Endodermal cell (in vitro differentiated cells): ENCODE measurements at places on chromosomes 6 and 20.

DNA sequence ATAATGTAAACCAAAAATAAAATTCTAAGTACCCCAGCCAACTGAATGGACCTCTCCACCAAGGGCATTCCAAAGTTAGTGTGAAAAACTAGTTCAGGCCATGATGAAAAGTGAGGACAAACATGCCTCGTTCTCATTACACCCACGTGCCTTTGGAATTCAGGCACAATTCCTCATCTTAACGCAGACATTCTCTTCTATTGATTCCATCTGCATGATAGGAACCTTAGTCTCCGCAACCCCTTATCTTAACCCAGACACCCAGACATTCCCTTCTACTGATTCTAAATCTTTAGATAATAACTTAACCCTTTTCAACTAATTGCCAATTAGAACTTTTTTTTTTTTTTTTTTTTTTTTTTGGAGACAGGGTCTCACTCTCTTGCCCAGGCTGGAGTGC lies 7.6 kb upstream of the SERPINB6 start:
- no peak for DNase-seq

- DNase-seq: no peak
Measured at GRCh38 chr6:83872386-83873118, 13.1 kb downstream of the CYB5R4 start.

GRCh38 chr6:108945681-108946159 lies 97.5 kb downstream of the ARMC2 start:
- peak; percentile 69 for DNase-seq

DNA sequence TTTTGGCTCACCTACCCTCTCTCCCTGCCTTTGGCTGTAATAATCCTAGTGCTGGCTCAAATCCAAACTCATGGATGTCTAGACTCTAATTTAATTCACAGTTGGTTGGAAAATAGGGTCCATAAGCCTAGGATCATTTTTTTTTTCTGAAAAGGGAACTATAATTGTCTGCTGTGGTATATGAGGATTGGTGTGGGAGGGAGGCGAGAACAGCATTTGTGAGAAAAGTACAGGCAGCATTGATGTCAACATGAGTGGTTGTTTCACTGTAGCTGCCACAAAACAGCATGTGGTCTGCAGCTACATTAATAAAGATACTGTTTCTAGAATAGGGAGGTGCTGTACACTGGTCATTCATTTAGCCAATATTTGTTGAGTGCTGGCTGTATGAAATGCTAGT lies 18.6 kb upstream of the POLR1H start:
- DNase-seq: no peak

DNA sequence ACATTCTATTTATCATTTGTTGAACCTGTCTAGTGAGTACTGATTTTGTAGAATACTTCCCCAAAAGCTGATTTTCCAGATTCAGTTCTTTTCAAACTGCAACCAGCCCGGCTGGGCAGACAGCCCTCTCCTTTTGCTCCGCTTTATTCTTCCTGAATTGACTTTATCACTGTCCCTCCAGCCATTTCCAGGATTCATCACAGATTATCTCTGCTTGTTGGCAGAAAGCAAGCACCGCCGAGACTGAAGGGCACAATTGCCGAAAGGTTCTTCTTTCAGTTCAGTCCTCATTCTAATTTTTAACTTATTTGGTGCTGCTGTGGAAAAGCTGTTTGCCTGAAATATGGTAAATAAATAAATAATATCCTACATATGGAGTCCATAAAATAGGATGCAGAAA lies 369.1 kb upstream of the FLRT3 start:
- DNase-seq: no peak

- no peak for DNase-seq
Measured at GRCh38 chr6:122035173-122035572, 364.3 kb upstream of the HSF2 start.

GRCh38 chr6:162151021-162151665 lies 576.4 kb downstream of the PRKN start:
- DNase-seq: no peak

- no peak for DNase-seq
Measured at GRCh38 chr6:46949632-46950280, 28.0 kb upstream of the ADGRF5 start.

- no peak for DNase-seq
Measured at GRCh38 chr6:69881322-69882151, 15.2 kb downstream of the COL19A1 start.

DNA sequence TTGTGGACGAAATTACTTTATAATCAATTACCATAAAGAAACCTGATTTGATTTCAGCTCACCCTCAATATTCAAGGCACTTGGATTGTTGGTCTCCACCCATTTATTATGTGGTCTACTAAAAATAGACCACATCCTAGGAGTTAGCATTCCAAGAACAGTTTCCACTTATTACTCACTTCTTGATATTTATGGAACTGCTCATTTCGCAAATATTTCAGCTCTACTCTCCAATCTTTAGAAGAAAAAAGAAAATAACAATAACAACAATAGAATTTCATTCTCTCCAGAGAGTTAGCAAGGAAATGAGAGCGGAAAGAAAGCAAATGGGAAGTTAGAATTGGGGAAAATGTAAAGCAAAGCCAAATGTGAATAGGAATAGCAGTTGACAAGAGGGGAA lies 26.2 kb upstream of the HDAC2 start:
- no peak for DNase-seq

GRCh38 chr20:8443464-8444072 lies 311.5 kb downstream of the PLCB1 start:
- DNase-seq: peak; percentile 77

GRCh38 chr20:25308671-25309394 lies 60.9 kb downstream of the PYGB start:
- DNase-seq: no peak

GRCh38 chr20:17688965-17689364 lies 6.9 kb upstream of the RRBP1 start:
- DNase-seq: no peak

- DNase-seq: no peak
Measured at GRCh38 chr6:52661551-52661950, 9.4 kb upstream of the TMEM14A start.

DNA sequence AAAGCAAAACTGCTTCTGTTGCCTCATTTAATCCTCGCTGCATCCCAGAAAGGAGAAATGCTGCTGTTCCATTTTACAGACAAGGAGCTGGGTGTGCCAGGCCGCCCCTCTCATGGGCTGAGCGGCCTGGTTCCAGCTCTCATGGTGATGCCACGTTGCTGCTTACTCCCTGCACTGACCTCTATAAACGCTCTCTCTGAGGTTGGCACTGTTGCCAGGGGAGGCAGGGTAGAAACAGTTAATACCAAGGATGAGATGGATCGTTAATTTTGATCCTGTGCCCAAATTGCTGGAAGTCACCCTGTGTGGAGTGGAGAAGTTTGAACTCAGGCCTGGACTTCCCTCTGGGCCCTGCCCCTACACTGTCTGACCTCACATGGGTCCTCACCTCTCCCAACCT lies 25.6 kb downstream of the SIRPA start:
- DNase-seq: no peak

DNA sequence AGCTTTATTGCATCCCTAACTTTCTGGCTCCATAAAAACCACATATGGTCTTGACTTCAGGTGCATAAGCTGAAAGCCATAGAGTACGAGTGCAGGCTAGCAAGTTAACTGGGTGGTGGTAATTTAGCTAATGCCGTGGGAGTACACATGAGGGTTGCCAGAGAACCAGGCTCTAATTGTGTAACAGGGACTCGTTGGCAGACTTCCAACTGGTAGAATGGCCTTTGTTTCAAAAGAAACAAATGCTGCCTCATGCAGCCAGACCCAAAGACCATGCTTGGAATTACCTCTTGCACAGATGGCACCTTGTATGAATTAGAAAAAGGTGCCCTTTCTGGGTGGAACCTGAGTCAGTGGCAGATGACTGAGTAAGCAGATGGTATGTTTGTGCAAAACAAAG lies 73.2 kb downstream of the LY86 start:
- no peak for DNase-seq

GRCh38 chr6:84061613-84062398 lies 28.2 kb downstream of the MRAP2 start:
- DNase-seq: no peak

GRCh38 chr6:37830225-37830624 lies 10.7 kb downstream of the ZFAND3 start:
- no peak for DNase-seq

GRCh38 chr20:57175397-57176010 lies 90.9 kb downstream of the BMP7 start:
- no peak for DNase-seq

DNA sequence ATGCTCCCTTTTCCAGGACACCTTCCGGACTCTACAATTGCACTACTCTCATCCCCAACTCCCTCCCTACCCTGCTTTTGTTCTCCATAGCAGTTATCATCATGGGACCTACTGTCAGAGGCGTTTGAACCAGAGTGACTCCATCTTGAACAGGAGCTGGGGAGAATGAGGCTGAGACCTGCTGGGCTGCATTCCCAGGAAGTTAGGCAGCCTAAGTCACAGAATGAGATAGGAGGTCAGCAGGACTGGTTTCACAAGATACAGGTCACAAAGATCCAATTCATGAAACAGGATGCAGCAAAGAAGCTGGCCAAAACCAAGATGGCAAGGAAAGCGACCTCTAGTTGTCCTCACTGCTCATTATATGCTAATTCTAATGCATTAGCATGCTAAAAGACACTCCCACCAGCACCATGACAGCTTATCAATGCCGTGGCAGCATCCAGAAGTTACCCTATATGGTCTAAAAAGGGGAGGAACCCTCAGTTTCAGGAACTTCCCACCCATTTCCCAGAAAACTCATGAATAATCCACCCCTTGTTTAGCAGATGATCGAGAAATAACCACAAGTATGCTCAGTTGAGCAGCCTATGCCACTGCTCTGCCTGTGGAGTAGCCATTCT lies 15.6 kb downstream of the SLC13A3 start:
- DNase-seq: no peak

GRCh38 chr6:135994857-135995544 lies 143.5 kb downstream of the PDE7B start:
- DNase-seq: no peak

DNA sequence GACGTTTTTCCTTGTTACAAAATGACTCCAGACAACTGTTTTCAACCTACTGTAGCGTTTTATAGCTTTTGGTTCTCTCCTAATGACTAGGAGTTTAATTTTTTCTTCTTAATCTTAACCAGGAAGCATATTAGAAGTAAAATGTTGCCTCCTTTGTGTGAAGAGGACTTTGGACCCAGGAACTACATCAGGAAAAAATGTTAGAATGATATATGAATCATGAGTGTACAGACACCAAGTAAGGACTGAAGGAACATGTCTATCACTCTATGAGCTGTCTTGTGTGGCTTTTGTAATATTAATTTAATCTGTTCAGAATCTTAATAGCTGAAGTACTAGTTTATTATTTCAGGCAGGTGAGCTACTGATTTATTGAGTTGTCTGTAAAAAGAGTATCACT lies 71.0 kb upstream of the MARCKS start:
- no peak for DNase-seq

GRCh38 chr6:108734271-108734922 lies 113.8 kb upstream of the ARMC2 start:
- peak; percentile 50 for DNase-seq

DNA sequence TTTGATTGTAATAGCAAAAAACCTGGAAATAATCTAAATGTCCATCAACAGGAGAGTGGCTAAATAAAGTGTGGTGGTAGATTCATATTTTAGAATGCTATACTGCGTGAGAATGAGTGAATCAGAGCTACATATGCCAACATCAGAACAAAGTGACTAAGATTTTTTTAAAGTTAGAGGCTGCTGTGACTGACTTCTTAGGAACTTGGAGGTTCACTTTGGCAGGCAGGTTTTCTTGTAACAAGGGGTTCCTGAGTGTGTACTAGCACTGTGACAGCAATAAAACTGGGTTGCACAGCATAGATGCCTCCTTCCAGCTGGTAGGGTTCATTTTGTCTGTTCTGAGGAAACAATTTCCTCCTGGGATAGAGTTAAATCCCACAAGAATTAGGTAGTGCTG lies 75.3 kb upstream of the ENPP5 start:
- no peak for DNase-seq
